ENCODE measurements at places on chromosomes 1 and 21.

DNA sequence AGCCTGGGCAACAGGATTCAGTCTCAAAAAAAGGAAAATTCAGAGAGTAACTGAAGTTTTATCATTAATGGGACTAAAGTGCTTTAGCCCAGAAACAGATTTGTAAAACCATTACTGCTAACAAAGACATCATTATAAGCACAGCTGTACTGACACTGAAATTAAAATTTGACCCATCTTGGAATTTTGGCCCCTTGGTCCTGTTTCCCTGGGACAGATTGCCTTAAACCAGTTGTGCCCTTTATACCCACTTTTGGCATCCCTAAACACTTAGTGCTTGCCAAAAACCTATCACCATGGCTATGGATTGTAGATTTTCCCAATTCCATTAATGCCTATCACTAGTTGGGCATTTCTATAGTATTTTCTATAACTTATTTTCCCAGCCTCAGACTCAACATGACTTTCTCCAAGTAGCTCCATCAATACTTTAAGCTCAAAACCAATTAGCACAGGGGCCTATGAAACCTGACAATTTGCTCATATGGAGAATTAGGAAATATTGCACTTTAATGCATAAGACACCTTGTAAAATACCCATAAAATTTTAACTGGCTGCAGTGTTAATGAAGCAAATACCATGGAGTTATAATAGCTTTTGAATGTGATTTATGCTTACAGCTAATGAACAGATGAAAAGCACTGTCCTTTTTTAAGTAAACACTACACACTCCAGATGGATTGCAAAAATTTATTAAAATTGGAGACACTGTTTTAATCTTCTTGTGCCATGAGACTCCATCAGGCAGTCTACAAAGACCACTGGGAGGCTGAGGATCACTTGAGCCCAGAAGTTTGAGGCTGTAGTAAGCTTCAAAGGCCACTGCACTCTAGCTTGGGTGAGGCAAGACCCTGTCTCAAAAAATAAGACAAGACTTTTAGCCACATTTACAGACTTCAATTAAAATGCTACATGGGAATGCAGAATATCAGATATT, 4.3 kb downstream of the GAS5 start:
- DNase-seq, result no peak

- peak; percentile 81 for DNase-seq
Observed at GRCh38 chr1:155017041-155017945, 14.7 kb downstream of the ZBTB7B start.

DNA sequence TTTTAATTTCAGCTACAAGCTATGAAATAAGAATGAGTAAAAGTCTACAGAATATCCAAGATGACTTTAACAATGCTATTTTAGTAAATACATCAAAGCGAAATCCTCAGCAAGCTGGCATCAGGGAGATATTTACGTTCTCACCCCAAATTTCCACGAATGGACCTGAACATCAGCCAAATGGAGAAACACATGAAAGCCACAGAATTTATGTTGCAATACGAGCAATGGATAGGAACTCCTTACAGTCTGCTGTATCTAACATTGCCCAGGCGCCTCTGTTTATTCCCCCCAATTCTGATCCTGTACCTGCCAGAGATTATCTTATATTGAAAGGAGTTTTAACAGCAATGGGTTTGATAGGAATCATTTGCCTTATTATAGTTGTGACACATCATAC, 13.7 kb upstream of the CLCA1 start:
- no peak for DNase-seq

GRCh38 chr1:22814176-22815042, 103.8 kb downstream of the EPHB2 start:
- peak; percentile 27 for DNase-seq

DNA sequence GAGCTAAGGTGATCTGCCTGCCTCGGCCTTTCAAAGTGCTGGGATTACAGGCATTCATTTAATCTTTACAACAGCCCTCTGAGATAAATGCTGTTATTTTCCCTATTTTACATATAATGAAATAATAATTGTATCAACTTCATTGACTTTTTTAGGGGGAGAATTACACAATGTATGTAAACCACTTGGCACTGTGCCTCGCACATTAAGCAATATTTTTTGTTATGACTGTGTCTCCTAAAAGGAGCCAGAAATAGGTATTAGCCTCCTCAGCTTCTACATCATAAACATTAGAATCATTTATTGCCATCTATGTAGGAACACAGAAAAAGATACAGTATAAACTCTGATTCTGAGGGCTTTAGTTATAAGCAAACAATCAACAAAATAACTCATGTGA, 1.1 kb upstream of the DNAJC28 start:
- no peak for DNase-seq

DNA sequence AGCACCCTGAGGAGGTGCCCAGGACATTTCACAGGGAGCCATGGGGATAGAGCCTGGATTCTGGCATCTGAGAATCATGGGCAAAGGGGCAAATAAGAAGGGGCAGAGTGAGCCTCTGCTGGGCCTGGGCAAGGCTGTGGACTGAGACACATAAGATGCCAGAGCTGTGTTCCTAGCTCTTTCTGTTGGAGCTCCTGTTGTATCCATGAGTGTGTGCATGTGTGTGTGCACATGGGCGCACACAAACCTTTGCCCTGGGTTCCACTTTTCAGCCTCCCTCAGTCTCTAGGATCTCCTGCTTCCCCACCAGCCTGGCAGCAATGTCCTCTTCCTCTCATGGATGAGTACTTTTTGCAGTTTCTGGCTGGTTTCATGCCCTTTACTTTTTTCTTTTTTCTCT, 44.0 kb downstream of the ATF3 start:
- no peak for DNase-seq

- DNase-seq, result no peak
Observed at GRCh38 chr1:162912061-162912667, 51.2 kb upstream of the CCDC190 start.

DNA sequence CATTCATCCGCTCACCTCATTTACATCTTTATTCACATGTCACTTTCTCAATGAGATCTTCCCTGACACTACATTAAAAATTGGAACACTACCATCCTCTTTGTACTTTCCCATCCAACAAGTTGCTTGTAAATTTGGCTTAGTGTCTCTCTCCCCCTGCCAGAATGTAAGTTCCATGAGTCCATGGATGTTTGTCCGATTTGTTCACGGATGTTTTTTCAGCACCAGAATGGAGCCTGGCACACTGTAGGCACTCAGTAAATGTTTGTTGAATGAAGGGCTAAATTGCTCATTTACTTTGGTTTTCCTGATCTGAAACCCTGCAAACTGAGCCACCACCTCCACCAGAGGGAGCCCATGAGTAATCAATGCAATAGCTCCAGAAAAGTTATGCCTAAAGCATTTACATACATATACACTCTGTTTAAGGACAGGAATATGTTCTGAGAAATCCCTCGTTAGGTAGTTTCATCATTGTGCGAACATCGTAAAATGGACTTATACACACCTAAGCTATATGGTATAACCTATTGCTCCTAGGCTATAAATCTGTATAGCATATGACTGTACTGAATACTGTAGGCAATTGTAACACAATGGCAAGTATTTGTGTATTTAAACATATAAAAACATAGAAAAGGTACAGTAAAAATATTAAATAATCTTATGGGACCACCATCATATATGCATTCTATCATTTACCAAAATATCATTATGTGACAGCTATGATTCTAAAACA, 2.8 kb upstream of the EYA3 start:
- peak; percentile 38 for DNase-seq

DNA sequence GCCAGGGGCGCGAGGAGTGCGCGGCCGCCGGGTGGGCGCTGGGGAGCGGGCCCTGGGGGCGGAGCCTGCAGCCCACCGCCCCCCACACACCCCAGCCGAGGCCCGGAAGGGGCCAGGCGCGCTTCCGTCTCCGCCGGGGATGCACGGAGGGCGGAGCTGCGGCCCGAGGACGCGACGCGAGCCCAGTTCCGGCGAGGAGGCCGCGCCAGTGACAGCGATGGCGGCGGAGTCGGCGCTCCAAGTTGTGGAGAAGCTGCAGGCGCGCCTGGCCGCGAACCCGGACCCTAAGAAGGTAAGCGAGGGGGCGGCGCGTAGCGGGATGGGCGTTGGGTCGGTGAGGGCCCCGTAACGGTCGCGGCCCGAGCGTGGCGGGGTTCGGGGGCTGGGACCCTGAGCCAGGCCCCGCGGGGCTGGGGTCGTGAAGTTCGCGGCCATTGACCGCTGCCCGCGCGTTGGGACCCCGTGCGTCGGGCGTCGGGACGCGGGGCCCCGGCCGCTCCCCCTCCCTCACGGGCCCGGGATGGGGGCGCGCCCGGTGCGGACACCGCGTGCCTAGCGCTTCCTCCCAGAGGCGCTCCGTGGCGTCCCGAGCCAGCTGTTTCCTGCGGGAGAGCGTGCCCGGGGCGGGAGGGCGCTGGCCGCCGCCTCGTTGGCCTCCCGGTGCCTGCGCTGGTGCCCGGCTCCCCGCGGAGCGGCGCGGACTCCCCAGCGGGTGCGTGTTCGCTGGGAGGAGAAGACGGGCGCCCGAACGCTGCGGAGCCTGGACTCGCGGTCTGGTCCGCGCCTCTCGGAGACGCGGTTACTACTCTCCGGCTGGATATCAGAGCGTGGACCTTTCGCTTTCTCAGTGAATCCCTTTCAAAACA, at the start of gene ELOA:
ELOA (plus strand) TSS at position 185 of the 866 bp plus-strand sequence; CDS start at position 218, 33 bp downstream.
- peak; percentile 71 for DNase-seq

DNA sequence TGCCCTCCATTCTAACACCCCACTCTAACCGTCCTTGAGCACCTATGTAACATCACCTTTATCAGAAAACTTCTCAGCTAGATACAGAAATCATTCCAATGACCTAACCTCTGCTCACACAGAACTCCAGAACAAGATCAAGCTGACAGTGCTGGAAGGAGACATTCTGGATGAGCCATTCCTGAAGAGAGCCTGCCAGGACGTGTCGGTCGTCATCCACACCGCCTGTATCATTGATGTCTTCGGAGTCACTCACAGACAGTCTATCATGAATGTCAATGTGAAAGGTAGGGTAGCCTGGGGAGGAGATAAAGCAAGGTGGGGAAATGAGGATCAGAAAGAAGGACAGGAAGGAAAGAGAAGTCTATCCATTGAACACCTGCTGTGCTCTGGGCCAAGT, 27.8 kb downstream of the HSD3B2 start:
- DNase-seq, result no peak

DNA sequence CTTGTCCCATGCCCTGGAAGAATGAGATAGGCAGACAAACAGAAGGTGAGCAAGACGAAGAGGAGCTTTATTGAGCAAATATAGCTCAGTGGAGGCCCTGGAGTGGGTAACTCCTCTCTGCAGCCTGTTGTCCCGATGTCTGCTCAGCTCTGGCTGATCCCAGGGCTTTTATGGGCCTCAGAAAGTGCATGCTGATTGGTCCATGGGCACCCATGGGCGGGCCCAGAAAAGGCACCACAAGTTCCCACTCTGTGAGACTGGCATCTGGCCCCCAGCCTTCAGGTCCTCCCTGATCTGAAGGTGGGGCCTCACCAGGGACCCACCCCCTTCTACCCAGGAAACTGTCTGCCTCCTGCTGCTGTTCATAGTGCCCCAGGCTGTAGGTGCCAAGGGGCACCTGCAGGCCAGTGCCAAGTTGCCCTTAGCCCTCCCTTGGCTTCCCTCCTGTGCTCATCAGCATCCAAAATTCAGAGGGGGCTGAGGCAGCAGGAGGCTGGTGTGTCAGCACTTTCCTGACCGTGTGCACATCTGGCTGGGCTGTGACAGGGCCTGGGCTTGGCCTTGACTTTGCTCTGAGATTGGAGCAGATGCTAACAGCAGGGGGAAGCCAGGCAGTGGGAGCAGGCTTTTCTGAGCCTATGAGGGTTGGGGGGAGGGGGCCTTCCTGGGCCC, 35.4 kb downstream of the ACTL8 start:
- DNase-seq, result no peak

DNA sequence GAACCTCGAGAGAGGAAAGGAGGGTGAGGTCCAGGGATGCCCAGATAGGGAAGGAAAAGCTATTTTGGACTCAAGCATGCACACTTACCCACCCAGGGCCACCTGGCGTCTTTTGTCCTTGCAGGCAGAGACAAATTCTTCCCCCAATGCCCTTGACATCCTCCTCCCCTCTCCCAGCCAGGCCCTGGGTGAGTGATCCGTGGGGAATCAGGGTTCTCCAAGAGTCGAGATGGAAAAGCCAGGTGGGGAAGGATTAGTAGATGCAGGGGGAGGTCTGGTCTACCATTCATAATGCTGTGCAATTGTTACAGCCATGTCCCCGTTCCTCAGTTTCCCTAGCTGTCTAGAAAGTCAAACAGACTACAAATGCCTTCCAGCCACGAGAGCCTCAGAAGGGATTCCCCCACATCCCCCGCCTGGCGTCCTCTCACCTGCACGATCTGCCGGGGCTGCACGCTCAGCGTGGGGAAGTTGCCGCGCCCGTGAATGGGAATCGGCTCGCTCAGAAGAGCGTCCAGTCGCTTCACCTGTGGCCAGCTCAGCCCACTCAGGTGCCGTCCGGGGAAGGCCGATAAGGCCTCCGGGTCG, 580 bp downstream of the TENT5B start:
- DNase-seq, result no peak

All from G401 (cell line).